Activated T-helper 1 cell treated with anti-CD3 and anti-CD28 coated beads, Interleukin-2, amount 50 U/mL, for 16 hours (primary cell): ENCODE measurements at places on chromosomes 3 and 15.

- no peak for DNase-seq
Measured at GRCh38 chr3:112857526-112857925, 10.9 kb upstream of the CD200R1L start.

DNA sequence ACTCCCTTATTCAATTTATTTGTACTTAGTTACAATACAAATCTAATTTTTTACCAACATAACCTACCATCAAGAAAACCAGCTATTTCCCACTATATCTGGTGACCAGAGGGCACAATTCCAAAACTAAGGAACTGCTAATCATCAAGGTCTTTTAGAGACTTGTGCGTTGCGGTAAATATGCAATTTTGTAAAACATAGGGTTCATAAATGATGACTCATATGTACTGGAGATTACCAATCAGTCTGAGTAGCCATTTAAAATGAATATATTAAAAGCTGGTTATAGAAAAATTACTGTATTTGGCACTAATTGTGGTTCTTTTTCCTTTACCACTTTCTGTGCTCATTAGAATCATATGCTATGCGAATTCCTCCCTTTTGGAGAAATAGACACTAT is 859.6 kb downstream of the ROBO1 start:
- DNase-seq, result no peak

DNA sequence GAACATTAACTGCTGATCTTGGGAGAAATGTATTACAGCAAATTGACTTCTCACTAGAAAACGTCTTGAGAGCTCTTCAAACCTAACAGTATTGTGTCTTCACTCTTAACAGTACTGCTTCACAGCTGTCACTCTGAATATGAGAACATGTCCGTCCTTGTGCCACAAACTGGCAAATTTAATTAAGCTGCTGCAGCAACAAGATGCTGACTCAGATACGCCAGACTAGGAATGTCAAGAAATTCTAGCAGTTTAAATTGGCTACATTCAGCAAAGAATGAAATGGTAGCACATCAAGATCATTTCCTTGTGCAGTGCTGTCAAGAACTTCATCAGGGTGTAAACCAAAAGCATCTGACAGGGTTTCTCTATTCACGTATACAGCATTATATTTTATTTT is 7.6 kb downstream of the ICE2 start:
- DNase-seq, result no peak

DNA sequence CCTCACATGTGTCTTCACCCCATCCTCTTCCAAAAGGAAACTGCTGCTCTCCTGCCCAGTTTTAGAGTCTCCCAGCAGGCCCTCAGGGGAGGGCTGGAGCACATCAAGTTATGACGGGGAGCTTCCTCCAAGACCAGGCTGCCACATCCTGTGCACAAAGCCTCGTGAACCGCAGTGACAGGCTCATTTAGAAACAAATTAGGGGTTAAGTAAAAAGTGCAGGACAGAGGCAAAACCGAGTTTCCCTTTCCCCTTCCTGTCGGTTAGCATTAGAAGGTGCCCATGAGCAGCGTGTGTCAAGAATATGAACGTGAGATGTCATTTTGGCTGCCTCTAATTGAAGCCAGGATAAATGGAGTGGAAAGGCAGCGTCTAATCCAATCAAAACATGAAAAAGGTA is 199.7 kb downstream of the ARRDC4 start:
- DNase-seq, result no peak

DNA sequence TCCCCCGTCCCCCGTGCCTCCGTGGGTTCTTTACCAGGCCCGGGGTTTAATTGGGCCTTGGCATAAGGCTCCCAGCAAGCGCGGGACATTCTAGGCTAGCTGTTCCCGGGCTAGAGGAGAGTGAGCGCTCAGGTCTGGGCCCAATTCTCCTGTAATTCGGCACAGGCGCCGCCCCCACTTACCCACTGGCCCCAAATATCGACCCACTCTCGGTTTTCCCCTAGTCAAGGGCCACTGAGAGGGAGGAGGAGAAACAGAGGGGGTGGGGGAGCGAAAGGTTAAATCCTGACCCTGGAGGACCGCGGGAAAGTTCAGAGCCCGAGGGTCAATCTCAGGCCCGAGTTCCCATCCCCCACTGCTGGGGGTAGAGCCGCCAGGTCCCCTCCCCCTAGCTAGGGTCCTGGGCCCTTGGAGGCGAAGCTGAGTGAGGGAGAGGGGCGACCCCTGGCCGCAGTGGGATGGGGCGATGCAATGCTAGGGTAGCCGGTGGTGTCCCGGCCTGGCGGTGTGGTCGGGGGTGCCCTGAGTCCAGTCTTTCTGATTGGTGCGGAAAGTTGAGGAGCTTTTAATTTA is 8.5 kb upstream of the ONECUT1 start:
- no peak for DNase-seq
